Left ventricle myocardium superior (tissue), 1 donor: ENCODE measurements at places on chromosomes 4 and X. TPM values are rescaled to one million over a fixed set of nuclear protein-coding genes. Genes with fewer than 3 reads are reported as not detected.

The IL9R gene
- total RNA-seq: not detected

DNA sequence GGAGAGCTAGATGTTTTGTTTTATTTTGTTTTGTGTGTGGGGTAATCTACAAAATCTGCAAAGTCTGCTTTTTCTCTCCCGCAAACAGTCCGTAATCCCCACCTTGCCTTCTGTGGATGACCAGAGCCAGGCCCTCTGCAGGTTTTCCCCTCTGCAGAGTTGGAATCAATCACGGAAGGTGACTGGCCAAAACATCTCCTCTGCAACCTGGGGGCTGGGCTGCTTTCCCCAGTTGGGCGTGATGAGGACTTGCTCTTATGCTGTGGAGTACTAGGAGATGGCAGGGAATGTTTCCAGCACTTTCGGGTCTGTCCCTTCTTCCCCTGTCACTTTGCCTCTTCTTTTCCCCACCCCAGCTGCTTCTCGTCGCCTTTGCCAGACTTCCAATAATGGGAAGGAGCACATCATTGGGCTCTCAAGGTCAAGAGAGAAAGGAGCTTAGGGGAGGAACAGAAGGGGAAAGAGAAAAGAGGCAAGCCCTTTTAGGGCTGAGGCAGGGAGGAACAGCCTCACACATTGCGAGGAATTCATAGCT, 1.1 kb downstream of the TMEM35A start:
- no peak for DNase-seq

GRCh38 chr4:125316401-125316790, 1.6 kb downstream of the FAT4 start:
- peak; percentile 66 for DNase-seq

- DNase-seq: no peak
Measured at GRCh38 chrX:44036336-44036735, 63.1 kb upstream of the NDP start.

DNA sequence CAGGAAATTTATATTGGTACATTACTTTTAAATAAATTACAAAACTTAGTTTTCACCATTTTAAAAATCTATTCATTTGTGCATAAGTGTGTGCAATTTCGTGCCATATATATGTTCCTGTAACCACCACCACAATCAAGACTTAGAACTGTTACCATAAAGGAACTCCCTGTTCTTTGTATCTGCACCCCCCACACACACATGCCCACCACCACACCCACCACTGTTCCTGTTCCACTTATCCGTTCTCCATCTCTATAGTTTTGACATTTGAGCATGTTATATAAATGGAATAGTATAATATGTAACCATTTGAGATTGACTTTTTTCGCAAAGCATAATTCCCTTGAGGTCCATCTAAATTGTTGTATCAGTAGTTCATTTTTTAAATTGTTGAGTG, 73.7 kb downstream of the TAF1 start:
- DNase-seq: no peak

GRCh38 chr4:7753931-7754465, 185.7 kb downstream of the AFAP1 start:
- no peak for DNase-seq
